ENCODE measurements at places on chromosomes 5 and 9. TPM values are rescaled to one million over a fixed set of nuclear protein-coding genes. Genes with fewer than 3 reads are reported as not detected.

The ATOSB gene
- total RNA-seq, result 8.5 TPM

The PCSK1 gene
- total RNA-seq, result 3.9 TPM

The TAF11L10 gene
- total RNA-seq, result not detected

The SLC34A1 gene
- total RNA-seq, result not detected

The UHRF2 gene
- total RNA-seq, result 87.1 TPM

The BSPRY gene
- 0.25 TPM for total RNA-seq

The ADCY2 gene
- total RNA-seq, result 1.2 TPM
